ENCODE measurements at places on chromosomes 3 and 15.

- DNase-seq = no peak
Measured at GRCh38 chr3:146035366-146035765, 125.6 kb downstream of the PLOD2 start.

- no peak for DNase-seq
Measured at GRCh38 chr3:101333883-101334282, 13.5 kb upstream of the IMPG2 start.

DNA sequence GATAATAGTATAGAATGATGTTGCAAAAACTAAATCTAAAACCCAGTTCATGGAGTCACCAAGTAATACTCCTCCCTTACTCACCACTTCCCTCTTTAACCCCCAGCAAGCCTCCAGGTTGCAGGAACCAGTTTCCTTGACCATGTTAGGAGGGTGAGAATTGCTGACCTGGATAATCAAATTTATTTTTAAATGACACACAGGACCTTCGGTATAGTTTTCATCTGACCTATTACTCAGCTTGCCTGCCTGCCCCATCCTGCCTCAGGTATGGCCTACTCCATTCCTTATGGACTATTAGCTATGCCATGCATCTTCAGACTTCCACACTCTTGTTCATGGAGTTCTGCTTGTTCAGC lies 883 bp downstream of the RTP4 start:
- DNase-seq = no peak

DNA sequence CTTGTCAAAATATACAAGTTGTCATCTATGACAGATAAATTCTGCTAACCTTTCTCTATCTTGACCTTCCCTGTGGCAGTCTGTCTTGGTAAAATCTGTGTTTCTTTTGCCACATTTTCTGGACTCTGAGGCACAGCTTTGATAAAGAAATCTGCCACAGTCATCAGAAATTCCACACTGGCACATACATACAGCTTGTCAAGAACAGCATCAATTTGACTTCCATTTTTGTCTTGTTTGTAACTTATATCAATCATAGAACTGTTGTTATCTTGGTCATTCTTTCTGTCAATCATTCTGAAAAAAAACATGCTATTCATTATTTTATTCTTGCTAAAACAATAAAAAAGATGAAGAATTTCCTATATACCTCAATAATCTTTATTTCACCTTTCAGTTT lies 130.8 kb downstream of the VPS13C start:
- no peak for DNase-seq

DNA sequence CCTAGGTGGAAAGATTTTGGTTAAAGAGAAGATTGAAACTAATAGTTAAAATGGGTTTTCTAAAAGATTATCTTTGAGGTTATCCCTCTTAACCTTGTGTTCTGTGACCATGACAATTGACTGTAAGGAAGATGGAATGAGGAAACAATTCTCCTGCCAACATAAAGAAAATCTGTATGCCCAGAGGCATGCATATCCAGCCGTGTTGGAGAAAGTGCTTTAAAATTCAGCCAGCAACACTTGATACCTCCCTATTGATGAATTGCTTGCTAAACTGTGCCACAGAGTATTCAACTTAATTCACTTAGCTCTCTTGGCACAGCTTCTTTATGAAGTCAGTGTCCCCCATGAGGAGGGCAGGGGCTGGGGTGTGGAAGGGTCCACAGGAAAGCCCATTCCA lies 203.5 kb downstream of the UBE2E2 start:
- no peak for DNase-seq

DNA sequence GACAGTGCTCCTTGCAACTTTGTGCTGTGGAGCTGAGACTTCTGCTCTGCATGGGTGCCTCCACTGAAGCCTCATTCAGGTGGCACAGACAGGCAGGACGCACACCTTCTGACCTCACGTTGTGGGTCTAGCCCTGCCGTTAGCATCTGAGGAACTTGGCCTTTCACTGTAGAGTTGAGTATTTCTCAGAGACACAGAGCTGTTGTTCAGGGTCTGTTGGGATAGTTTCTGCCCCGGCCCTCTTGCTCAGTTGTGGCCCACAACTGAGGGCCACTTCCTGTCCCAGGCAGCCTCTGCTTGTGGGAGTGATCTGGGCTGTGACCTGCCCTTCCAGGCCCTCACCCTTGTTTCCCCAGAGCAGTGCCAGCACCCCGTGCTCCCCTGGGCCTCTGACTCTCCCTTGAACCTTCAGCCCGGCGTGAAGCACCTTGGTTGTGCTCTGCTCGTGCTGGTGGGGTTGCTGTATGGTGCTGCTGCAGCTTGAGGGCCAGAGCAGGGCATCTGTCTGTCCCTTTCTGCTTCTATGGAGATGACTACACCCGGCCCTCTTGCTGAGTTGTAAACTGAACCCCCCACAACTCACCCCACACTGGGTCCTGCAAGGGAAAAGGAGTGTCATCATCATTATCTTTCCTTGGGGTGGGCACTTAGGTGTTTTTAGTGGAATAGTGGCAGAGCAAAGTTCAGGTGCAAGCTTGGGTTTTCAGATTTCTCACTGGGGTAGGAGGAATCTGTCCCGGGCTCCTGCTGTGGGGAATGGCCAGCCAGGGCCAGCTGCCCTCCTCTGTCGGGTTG lies 11.7 kb downstream of the BAHD1 start:
- no peak for DNase-seq

Data from CD8-positive, alpha-beta memory T cell (primary cell).